ENCODE measurements at places on chromosomes 6 and 20. TPM values are rescaled to one million over a fixed set of nuclear protein-coding genes. Genes with fewer than 3 reads are reported as not detected.

DNA sequence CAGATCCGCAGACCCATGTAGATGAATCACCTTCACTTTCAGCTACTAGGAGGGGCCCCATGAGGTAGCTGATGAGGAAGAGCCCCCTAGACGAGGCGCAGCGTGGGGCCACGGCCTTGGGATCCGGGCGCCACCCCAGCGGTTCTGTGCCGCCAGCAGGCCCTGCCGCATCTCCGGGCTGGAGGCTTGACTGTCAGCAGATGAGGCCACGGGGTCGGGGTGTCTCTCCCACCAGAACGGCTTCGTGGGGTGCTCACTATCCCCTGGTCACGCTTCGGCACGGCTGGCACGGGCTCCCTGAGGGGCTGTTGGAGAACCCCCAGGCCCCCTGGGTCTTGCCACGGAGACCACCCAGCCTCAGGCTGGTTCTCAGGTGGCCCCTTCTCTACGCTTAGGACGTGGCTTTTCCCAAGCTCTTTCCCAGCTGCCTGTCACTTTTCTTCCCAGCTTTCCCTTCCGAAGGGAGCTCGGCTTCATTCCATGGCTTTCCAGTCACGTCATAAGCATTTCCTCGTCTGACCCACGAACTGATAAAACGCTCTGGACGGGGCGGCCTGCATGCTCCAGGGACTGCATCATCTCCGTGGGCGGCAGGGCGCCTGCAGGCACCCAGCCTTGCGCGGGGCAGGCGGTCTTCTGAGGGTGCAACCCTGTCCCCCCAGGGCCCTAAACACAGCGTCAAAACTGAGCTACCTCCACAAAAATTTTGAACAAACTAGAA, 85.9 kb downstream of the THBS2 start:
- no peak for DNase-seq

- DNase-seq: no peak
These were observed 205.2 kb upstream of the CEP162 start for GRCh38 chr6:84432619-84433018.

Gene HSP90AB1
- 992 TPM for total RNA-seq

Gene SLC17A1
- total RNA-seq: not detected

Gene C4B
- 11.5 TPM for total RNA-seq

Gene ENPP5
- 8.7 TPM for total RNA-seq

DNA sequence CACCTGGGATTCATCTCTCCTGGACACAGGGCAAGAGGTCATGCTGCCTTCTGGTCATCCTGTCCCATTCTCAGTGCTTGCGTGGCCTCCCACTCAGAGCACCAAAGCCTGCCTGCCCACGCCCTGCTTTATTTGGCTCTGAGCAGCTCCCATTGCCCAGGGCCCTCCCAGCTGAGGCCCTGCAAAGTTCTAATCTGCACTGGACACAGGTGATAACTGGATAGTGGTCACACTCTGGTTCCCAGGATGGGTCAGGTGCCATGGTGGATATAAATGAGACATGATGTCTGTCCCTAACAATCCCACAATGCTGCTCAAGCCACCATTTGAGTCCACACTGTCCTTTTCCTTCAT, 39.5 kb downstream of the CPXM1 start:
- no peak for DNase-seq

- DNase-seq: no peak
These were observed 45.7 kb upstream of the TMEM181 start for GRCh38 chr6:158514176-158514575.

Gene SLCO4A1
- total RNA-seq: 4.3 TPM

GRCh38 chr6:42520786-42521607, 42.8 kb upstream of the UBR2 start:
- no peak for DNase-seq

GRCh38 chr20:63428906-63429575, 43.4 kb downstream of the KCNQ2 start:
- DNase-seq: no peak

Gene EMILIN3
- total RNA-seq: 5.6 TPM

GRCh38 chr6:21431526-21431925, 162.0 kb upstream of the SOX4 start:
- no peak for DNase-seq

Gene ETV7
- 0.45 TPM for total RNA-seq

DNA sequence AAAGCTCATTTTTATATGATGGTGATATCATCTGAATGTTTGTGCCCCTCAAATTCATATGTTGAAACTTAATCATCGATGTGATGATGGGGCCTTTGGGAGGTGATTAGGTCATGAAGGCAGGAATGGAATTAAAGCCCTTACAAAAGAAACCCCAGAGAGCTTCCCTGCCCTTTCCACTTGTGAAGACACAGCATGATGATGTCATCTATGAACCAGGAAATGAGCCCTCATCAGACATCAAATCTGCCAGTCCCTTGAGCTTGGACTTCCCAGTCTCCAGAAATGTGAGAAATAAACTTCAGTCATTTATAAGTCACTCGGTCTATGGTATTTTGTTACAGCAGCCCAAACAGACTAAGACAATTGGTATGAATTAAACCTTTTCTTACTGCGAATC, 153.1 kb downstream of the MYB start:
- no peak for DNase-seq

- DNase-seq: no peak
These were observed 27.7 kb upstream of the KCNG1 start for GRCh38 chr20:51050531-51051075.

Gene TREML1
- total RNA-seq: not detected

DNA sequence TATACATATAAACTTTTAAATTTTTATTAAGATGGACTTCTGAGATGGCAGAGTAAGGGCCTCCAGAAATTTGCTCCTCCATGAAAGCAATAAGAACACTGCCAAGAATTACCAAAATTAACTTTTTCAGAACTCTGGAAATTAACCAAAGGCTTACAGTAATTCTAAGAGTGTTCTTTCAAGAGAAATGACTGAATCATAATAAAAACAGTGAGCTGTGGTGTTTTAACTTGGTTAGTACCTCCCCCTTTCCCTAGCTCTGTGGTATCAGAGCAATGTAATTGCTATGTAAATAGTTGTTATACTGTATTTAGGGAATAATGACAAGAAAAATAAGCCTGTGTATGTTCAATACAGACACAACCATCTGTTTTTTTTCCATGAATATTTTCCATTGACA, 19.0 kb downstream of the HECA start:
- no peak for DNase-seq

Gene PI3
- total RNA-seq: not detected

DNA sequence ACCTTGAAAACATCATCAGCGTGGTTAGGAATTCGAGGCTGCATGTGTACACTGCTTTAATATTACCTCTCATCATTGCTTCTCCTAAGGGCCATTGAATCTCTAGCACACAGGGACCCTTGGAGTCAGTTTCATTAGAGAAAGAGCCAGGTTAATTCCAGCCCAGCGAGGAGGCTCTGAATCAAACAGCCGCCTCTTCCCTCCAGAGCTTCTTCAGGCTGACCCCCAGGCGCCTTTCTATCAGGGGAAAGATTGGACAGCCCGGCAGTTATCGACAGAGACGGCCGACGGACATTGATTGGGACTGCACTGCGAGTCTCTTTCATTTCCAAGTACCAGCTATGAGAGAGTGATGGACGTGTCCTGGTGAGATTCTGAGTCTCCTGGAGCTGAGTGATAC, 159.2 kb downstream of the ANKRD60 start:
- DNase-seq: no peak

Gene TBCC
- 20.3 TPM for total RNA-seq

Gene TRIM38
- 15.8 TPM for total RNA-seq
